Stimulated activated CD4-positive, alpha-beta T cell treated with anti-CD3 and anti-CD28 coated beads, Interleukin-1b, Interleukin-23, amount 100 ng/mL, for 4 hours (primary cell): ENCODE measurements at places on chromosomes 12 and 14.

- DNase-seq: no peak
Measured at GRCh38 chr12:51028813-51029150, 2.6 kb upstream of the SLC11A2 start.

GRCh38 chr12:95178136-95178535, 39.1 kb downstream of the FGD6 start:
- no peak for DNase-seq

- peak; percentile 74 for DNase-seq
Measured at GRCh38 chr12:130826151-130826801, 12.8 kb downstream of the STX2 start.

DNA sequence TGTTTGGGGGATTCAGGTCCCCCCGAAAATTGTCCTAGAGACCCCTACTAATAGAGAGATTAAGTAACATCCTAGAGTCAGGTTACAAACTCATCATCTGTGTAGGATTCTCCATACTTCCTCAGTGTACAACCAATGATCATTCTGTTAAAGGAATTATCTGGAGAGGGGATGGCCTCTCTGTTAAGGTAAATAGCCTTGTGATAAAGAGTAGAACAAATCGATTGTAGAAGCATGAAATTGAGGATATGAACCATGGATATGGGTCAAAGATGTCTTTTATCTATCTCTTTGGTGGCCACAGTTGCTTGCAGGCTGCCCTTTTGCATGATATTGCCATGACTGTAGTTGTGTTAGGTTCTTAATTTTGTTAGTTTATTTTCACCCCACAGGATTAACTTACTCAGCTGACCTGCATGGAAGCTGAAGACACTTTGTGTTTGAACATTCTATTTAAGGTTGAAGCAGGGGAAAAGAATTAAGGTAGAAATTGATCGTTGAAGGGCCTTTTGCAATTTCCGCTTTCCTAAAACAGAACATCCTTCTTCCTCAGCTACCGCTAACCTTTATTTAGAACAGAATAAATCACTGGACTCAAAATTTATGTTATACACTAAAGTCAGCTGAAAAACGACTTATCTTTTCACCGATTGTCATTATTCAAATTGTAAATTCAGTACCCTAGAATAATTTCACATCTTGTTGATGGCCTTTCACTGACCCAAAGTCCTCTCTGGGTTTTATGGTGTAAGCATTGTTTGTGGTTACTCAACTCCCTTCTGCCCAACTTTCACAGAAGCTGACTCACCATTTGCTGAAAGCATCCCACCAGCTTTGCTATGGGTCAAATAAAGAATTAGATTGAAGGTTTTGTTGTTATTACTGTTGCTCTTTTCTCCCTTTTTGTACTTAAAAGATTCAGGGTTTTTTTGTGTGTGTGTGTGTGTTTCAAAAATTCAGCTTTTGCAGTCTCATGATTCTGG, 52.3 kb downstream of the IRAK3 start:
- no peak for DNase-seq

DNA sequence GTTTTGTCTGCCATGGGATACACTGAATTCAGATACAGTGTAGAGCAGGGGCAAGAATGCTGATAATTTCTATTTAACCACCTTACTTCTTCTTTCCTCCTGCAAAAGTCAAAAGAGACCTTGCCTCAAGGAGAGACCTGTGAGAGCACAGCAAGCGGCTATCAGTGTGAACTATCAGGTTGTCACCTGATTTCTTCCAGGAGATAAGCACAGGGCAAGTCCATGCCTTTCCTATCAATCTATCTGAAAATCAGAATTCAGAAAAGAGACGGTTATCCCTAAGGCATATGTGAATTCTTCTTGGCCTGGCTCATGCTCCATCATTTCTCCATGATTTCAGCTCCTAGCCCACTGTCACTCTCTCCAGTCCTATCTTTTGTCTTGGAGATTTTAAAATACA, 128.9 kb upstream of the CCND2 start:
- DNase-seq: no peak

DNA sequence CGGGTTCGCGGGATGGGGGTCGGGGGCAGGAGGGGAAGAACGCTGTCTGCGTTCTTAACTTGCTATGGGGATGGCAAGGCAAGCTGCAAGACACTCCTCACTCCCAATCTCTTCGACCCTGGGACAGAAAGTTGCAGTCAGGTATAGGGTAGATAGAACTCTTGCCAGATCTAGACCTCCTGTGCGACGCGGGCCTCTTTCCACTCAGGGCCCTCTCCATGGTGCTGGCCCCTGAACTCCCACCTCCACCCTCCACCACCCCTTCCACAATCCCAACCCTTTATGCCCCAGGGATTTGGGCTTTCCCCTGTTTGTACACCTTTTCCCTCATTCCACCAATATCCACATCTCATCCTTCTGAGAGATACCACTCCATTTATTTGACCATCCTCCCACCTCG, 812 bp downstream of the NABP2 start:
- no peak for DNase-seq

DNA sequence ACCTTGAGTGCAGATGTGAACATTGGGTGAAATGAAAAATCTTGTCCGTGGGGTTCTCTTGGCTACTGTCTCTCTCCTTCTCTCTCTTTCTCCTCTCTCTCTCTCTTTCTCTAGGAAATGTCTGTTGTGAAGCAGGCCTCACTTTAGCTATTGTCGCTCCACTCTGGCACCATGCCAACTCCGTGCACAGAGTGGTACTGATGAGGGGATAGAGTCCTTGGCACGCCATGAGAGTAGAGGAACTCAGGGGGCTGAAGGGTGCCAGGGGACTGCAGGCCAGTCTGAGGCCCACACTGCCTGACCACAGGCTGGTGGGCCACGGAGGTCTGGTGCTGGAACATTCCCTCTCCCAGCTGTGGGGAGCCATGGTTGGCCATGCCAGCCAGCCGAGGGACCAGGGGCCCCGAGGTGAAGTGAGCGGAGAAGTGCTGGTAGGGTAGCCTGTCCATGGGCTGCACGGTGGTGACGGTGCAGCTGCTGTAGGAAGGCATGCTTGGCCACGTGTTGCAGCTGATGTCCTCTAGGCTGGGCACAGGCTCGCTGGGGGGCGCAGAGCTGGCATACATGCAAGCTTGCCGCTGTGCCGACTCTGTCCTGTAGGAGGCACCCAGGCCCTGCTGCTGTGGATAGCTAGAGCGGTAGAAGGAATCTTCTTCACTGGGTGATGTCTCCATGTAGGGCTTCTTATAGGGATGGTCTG, 50.4 kb downstream of the TBX5 start:
- DNase-seq: no peak

GRCh38 chr12:122983789-122984515, 3.5 kb downstream of the ARL6IP4 start:
- DNase-seq: no peak

DNA sequence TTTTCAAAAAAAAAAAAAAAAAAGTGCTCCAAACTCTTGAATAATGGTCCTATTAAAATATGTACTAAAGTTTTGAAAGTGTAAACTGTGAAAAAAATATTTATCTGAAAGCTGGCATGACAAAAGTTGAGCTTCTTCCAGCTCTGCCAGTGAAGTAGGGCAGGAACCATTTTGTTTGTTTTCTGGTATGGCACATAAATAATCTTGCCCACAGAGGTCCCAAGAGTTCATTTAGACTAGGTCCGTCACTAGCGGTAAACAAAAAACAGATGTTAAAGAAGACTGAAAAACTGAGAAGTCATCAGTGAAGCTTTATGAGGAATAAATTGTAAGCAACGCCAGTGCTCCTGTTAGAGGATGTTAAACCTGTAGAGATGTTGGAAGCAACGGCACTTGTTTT, 7.0 kb downstream of the ERP27 start:
- no peak for DNase-seq

DNA sequence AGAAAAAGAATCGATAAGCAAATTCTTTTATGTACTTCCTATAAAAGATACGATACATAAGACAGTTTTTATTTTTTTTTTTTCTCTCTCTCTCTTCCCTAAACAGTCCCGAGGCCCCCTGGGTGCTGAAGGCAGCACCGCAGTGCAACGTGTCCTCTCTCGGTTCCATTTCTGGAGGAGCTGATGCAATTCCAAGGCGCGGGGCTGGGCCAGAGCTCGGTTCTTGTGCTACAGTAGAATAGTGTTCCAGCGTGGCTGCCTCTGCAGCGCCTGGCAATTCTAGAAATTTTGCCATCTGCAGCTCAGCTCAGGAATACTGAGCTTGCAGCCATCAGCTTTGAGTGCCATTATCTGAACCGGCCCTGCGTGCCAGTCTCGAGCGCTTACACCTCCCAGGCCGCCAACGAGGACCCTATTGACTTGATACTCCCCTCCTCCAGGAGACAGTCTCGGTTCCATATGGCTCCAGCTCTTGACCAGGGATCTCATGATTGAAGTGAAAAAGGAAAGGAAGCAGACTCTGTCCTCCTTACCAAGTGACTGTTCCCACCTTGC, 630 bp downstream of the ALDH1L2 start:
- no peak for DNase-seq

DNA sequence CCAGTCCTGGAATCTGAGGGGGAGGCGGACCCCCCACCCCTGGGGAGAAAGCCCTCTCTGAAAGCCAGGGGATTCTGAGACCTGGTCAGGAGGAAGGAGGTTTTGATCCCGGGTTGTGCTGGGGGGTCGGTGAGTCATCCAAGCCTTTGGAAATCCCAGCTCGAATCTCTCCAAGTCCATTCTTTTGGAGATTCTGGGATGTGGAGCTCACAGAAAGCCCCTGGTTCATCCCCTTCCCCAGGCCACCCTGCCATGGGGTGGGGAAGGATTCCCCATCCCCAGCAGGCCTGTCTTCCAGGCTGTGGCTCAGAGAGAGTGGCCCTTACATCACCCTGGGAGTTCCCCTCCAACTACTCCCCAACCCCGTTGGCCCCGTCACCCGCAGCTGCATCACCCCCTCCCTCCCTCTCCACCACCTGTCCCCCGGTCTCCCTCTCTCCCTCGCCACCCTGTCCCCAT, 14.3 kb downstream of the EXOC3L4 start:
- DNase-seq: no peak

- DNase-seq: no peak
Measured at GRCh38 chr12:11576104-11576503, 73.4 kb upstream of the ETV6 start.

GRCh38 chr14:44070046-44070445, 437.0 kb downstream of the FSCB start:
- DNase-seq: no peak

DNA sequence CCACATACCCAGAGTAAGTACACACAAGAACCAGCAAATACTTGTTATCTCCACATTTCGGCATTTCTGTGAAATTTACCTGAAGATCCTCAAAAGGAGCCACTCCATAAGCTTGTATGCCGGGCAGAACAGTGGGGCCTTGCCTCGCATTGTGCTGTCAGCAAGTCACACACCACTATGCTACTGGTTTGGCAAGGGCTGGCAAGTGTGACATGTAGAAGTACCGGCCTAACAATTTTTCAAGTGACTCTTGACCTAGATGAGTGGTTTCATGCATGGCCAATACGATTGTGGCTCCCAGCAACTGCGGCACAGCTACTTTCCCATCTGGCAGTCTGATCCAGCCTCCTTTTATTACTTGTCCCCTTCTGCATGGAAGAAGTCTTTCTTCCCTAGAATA, 69.8 kb downstream of the GAS2L3 start:
- no peak for DNase-seq

DNA sequence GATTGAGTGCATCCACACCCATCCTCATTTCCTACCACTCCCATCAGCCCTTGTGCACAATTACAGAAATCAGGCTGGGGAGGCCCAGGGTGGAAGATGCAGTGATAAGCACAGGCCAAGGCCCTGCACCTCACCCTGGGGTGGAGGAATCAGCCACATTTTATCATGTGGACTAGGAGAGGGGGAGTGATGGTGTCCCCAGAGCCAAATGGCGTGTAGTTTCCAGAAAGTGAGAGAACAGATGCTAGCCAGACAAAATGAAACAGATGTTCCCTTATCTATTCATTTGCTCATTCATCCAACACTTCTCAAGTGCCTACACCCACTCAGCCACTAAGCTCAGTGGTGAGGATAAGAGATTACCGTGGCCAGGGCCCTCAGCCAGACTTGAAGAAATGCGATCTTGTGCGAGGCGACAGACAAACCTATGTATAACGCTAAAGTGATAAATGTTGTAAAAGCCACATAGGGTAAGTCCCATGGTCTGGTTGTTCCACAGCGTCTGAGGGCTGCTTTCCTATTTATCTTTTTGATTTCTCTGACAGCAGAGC, 93.6 kb downstream of the STAB2 start:
- DNase-seq: no peak

- DNase-seq: no peak
Measured at GRCh38 chr12:74227846-74228545, 309.6 kb upstream of the ATXN7L3B start.

GRCh38 chr12:121839106-121839992, 19.3 kb downstream of the HPD start:
- DNase-seq: peak; percentile 100
